Stimulated activated naive CD4-positive, alpha-beta T cell treated with Interleukin-2 at 50 U/mL for 16 hours (primary cell): ENCODE measurements at places on chromosomes 2 and 18.

- no peak for DNase-seq
These were observed 734 bp upstream of the RMC1 start for GRCh38 chr18:23502516-23503037.

DNA sequence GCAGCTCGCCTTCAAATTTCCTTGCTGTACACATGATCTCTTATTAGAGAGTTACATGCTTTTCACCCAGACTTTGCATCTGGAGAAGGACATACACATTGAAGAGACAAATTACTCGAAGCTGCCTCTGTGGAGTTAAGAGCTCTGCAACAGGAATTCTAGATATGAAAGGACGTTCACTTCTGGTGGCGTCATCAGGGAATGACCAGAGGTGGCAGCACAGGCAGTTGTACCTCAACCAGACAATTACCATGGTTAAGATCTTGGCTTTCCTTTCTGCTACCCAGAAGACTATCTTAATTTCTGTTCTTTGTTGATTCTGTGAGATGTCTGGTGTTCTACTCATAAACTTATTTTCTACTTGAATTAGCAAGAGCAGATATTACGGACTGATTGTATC is 39.1 kb upstream of the MC4R start:
- no peak for DNase-seq

GRCh38 chr2:217517402-217517801 is 485.4 kb downstream of the TNS1 start:
- no peak for DNase-seq

DNA sequence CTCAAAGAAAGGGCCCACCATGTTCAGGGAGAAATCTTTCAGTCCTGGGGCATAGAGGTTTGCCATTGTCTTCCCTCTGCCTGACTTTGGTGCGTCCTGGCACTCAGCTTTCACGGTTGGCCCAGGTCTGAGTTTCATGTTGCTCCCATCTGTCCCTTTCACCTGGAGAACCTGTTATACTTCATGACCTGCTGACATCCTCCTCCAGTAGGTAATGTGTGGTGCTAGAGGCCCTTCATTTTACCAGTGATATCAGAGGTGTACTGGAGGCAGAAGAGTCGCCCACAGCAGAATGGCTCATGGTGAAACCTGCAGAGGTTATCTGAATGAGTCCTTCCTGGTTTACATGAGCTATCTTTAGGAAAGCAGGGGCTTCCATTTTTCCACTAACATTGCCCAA is 128.8 kb upstream of the DLX2 start:
- no peak for DNase-seq

GRCh38 chr2:111927723-111928122 is 29.3 kb downstream of the MERTK start:
- DNase-seq, result no peak

GRCh38 chr2:9703085-9703678 is 72.4 kb upstream of the YWHAQ start:
- DNase-seq, result peak; percentile 90

- DNase-seq, result no peak
These were observed 11.2 kb downstream of the SCG2 start for GRCh38 chr2:223590964-223591363.

DNA sequence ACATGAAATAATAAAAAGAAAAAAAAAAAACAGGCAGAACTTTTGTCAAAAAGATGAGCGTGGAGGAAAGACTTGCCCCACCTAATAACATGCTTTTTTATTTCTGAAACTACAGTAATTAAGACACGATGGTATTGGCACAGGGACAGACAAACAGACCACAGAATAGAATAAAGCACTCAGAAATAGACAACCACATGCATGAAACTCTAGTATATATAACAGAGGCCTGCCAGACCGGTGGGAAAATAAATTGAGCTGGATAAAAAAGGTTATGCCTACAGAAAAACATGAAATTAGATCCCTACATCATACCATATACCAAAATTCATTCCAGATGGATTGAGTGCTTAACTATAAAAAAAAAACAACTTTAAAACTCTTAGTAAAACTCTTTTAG is 163.1 kb downstream of the NRP2 start:
- DNase-seq, result no peak

GRCh38 chr2:105873721-105874120 is 129.0 kb downstream of the NCK2 start:
- peak; percentile 80 for DNase-seq

DNA sequence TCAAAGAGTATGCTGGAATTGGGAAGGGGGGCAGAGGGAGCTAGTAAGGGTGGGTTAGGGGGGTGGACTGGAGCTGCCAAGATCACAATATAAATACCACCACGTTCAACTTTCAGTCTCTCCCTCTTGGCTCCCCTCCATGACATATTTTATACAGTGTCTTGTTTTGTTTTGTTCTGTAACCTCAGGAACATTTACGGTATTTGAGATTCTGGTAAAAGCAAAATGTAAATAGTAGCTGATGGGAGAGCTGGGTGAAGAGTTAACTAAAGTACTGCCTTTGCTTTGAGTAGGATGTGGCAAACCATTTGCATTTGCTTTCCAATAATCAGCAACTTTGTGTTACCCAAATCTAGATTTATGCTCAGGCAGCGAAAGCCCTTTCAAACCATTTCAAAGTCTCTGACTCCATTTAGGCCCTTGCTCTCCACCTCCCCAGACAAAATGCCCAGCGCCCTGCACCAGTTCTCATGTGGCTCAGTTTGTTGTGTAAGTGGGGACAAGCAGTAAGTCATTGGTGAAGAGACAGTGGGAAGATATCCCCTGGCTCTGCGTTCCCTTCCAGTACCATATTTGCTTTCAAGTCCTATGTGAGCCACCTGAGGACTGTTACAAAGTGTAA is 17.4 kb downstream of the IRS1 start:
- no peak for DNase-seq

DNA sequence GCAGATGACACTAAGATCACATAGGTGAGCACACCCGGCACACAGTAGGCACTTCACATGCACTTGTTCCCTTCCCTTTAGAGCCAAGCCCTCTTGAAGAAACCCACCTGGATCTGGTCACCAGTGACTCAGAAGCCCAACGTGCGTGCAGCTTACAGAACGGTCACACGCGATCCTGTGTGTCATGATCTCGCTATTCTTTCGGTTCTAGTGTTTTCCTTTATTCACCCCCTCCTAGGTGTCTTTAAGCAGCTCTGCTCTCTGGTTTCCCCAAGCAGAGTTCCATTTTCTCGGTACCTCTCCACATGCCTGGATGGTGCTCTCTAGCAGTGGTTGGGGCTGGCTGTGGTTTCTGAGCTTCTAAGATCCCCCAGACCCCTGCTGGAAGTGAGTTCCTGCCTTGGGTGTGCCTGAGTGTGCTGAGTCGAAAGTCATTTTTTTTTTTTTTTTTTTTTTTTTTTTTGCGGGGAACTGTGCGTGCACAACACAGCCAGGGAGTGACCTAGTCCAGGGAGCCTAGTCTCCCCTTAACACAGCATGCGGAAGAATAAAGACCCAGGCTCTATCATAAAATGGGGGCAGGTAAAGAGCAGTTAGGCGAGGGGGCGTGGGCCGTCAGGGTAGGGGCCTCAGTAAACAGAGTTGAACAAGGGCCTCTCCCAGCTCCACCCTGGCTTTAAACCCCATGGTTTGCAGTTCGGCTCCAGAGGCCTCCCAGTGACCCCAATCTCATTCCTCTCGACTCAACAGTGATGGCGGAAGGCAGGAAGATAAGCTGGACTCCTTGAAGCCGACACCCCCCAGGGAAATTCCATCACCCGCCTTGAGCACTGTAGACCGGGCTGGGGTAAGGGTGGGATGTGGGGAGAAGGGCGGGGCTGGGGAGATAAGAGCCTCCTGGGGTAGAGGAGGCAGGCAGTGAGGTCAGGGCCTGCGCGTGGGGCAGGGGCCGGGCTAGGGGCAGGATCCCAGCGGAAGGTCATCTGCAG is 29.8 kb upstream of the DNMT3A start:
- no peak for DNase-seq
